ENCODE measurements at places on chromosomes 6 and 20.
A peak's percentile ranks its signal among the peaks of the same experiment; 100 is the strongest.

DNA sequence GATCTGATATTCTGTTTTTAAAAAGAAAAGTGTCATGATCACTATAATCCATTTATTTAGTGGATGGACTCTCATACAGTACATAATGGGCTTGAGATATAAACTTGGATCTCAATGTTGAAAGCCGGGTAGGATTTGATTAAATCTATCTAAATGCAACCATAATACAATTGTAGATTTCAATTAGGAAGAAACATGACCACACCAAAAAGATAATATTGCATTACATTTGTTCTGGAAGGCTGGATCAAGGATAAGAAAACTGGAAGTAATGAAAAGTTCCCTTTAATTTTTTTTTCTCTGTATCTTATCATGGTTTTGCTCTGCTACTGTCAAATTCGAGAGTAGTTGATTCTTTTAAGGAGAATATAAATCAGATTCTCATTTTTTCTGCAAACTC lies 51.3 kb upstream of the UFL1 start:
- DNase-seq = no peak

DNA sequence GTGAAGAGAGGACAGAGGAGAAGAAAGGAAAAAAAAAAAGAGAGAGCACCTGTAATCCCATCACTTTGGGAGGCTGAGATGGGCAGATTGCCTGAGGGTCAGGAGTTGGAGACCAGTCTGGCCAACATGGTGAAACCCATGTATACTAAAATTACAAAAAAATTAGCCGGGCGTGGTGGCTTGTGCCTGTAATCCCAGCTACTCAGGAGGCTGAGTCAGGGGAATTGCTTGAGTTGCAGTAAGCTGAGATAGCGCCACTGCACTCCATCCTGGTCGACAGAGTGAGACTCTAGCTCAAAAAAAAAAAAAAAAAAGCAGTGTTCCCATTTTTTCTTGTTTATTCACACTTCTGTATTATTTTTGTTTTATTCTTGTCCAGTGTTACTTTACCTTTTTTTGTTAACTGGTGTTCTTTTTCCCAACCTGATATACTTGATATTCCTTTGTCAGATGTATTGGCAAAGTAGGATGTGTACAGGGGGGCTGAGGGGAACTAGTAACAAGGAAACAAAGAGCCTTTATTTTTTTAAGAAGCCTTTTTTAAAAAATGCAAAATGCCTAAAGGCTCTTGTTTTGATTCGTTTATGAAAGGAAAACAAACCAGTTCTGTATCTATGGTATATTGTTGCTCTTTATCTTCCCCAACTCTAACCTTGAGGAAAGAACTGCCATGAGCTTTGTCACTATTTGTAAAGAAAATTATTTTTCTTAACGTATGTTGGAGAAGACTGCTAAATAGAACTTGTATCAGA lies 22.3 kb downstream of the COL19A1 start:
- DNase-seq = no peak

DNA sequence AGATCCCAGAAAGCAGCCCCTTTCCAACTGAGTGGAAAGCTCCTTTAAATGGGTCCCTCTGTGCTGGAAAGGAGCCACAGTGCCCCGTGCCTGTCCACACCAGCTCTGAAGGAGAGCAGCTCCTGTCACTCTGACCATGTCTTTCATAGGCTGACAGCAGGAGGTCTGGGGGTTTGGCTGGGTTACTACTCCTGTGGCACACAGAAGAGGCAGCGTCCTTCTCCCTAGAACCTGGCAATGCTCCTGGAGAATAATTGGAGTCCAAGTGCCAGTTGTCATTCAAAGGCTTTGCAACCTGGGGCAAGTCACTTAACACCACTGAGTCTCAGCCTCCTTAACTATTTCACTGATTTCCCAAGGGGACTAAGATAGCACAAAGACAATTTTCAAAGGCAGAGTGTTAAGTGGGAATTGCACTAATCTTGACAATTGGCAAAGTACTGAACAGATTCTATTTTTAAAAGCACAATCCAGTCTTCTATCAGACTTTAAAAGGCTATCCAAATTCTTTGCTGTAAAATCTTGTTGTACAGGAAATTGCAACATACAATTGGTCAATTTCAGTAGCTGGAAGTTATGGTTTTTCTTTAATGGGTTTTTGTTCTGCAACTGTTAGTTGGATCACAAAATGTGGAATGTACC lies 457.2 kb downstream of the KIF16B start:
- DNase-seq = no peak

- DNase-seq = no peak
Observed at GRCh38 chr6:7439228-7439627, 49.6 kb downstream of the RIOK1 start.

GRCh38 chr6:45606831-45607400 lies 229.2 kb upstream of the SUPT3H start:
- DNase-seq = no peak

DNA sequence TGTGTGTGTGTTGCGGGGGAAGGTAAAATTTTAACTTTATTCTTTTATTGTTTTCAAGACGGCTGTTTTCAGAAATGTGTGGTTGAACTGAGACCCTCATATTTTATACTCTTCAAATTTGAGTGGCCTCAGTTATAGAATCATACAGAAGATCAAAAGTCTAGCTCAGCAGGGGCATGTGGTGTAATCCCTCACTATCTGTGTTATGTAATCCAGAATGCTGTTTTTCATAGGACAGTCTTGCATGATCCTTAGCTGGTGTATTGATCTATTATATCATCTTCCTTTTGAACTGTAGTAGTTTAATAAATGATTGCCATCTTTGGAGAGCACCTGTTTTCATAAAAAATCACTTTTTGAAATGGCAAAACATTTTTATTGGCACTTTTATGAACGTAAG lies 1.4 kb downstream of the PLCB4 start:
- no peak for DNase-seq

DNA sequence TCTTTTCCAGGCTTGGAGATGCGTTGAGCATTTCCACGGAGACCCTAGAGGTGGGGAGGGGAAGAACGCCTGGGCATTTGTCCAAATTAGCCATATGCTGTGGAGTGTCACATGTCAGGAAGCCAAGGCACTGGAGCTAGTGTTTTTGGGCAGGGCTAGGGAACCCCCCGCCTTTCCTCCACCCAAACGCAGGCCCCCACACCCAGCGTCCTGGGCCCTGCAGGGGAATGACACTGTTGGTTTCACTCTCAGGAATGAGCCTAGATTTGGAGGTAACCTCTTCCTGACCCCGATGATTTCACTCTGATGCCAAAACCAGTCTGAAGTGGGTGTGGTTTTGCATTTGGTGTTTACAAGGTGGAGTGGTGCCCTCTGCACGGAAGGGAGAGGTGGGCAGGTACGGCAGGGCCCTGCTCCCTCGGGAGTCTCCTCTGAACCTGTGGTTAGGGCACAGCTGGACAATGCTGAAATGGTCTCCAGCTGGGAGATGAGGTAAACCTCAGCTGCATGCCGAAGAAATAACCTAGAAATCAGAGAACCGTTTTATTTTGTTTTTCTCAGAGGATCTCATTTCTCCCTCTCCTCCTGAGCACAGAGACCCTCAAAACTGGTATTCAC lies 29.5 kb downstream of the MTHFD1L start:
- DNase-seq = peak; percentile 31

DNA sequence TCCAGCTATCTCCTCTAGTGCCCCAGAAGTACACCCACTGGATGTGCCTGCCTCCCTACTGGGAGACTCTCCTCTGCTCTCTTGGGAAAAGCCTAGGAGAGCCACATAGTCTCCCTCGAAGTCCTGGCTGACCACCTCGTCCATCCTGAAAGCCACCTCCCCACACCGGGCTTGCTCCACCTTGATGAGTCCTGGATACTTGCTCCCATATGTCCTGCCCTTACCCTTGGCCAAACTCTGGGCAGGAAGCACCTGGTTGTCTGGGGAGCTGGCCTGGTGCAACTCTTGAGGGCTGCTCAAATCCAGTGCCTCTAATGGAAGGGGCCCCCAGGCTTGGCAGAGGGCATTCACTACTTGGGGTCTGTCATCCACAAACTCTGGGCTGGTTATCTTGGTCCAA lies 19.3 kb downstream of the KIAA1755 start:
- no peak for DNase-seq

- DNase-seq = no peak
Observed at GRCh38 chr6:42009844-42010184, 40.5 kb upstream of the TAF8 start.

DNA sequence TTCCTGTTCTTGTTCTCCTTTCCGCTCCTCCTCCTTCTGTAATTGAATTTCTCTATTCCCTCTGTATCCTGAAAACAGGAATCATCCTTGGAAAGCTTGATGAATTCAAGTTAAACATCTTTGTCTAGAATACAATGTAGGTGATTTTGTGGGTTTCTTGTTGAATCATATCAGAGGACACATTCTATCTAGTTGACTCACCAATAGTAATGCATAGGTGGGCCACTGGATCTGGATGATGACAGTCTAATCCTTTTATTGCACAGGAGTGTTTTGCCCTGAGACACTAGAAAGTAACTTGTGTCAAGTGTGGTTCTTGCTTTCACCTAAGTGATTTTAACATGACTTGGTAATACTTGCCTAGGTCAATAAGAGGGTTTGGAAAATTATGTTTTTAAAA lies 164.3 kb downstream of the RFPL4B start:
- peak; percentile 9 for DNase-seq

GRCh38 chr6:112027942-112028674 lies 25.8 kb upstream of the CCN6 start:
- no peak for DNase-seq

- no peak for DNase-seq
Observed at GRCh38 chr6:155443168-155443567, 12.5 kb downstream of the NOX3 start.

DNA sequence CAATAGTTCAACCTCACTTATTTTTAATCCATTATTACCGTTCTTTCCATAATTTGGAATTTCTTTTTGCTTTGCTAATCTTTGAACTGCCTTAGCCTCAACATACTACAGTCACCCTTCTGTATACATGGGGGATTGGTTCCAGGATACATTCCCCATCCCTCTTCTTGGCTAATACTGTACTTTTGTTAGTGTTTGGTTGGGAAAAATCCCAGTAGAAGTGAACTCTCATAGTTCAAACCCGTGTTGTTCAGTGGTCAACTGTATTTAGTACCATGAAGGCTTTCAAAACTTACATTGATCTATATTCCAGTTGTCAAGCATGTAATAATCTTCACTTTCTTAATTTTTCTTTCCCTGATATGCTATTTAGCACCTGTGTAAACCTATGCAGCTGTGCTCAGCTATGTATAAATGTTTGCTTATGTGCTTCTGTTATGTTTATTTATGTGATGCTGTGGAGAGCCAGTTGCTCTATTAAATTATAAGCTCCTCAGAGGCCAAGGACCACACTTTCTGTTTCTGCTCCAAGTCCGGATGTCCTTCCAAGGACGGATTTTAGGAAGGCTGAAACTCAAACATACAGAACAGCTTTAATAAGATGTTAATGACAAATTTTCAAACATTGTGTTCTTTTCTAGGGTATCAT lies 33.3 kb upstream of the LAMA4 start:
- DNase-seq = no peak
